ENCODE measurements at places on chromosomes 16 and 17.

- DNase-seq: no peak
Observed at GRCh38 chr17:7128160-7128559, 13.5 kb upstream of the ASGR2 start.

GRCh38 chr17:61065263-61065773 is 334.3 kb upstream of the TBX2 start:
- no peak for DNase-seq

DNA sequence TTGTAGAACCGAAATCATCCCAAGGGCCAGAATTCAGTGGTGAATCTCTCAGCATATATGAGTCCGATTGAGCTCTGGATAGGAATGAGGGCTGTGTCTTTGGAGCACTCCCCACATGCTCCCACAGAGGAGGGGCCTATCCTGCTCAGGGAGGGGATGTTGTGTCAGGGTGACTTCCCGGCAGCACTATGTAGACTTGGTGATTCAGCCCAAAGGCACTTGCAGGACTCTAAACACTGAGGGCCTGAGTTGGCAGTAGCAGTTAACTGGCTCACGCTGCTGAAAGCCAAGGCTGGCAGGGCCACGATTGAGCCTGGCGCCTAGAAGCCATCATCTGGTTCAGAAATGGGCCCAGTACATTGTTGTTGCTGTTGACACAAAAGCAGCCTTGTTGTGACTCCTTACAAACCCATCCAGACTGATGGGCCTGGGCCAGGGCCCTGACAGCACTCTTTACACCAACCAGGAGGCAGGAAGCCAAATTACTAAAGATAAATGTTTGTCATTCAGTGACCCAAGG is 31.9 kb downstream of the NMT1 start:
- peak; percentile 93 for DNase-seq

GRCh38 chr16:12093902-12094301 is 117.4 kb downstream of the SNX29 start:
- DNase-seq: no peak

- no peak for DNase-seq
Observed at GRCh38 chr17:82239401-82239925, 10.6 kb downstream of the SLC16A3 start.

Measured in osteocyte (in vitro differentiated cells).